ENCODE measurements at places on chromosomes 11 and 22.

DNA sequence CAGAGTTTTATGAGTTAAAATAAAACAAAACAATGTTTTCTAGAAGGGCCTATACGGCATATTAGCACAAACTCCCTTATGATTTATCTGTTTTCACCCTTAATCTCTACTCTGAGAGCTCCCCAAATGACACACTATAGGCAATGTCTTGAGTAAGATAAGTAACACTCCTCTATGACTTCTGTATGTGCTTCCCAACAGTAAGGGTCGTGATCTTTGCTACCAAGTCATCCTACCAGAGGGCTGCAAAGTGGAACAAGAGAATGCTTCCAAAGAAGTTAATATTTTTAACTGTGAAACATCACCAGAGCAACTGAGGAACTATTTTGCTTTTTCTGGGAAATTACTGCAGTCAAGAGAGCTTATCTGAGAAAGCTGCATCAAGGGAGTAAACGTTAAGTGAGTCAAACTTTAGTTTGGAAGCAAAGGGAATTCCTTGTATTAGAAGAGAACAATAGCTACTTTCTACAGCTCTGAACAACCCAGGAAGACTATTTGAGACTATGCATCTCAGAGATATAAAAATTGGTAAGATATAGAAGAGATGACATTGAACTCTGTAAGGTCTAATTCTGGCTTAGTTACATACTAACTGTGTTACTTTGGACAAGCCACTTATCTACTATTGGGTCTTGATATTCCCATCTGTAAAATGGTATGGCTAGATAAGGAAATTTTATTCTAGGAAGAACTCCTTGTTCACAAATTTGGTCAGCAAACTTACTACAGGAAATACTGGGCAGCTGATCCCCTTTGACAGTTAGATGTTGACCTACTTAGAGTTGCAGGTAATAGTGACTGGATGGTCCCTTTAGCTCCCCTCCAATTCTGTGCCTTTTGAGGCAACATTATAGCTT is 43.7 kb upstream of the CCDC34 start:
- DNase-seq, result no peak

DNA sequence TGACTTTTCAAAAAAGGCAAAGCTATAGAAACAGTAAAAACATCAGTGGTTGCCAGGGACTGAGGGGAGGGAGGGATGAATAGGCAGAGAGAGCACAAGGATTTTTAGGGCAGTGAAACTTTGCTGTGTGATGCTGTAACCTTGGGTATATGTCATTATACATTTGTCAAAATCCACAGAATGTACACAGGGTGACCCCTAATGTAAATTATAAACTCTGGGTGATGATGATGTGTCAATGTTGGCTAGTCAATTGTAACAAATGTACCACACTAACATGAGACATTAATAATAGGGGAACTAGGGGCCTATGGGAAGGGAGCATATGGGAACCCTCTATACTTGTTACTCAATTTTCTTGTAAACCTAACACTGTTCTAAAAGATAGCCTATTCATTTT is 24.8 kb downstream of the RIBC2 start:
- no peak for DNase-seq

DNA sequence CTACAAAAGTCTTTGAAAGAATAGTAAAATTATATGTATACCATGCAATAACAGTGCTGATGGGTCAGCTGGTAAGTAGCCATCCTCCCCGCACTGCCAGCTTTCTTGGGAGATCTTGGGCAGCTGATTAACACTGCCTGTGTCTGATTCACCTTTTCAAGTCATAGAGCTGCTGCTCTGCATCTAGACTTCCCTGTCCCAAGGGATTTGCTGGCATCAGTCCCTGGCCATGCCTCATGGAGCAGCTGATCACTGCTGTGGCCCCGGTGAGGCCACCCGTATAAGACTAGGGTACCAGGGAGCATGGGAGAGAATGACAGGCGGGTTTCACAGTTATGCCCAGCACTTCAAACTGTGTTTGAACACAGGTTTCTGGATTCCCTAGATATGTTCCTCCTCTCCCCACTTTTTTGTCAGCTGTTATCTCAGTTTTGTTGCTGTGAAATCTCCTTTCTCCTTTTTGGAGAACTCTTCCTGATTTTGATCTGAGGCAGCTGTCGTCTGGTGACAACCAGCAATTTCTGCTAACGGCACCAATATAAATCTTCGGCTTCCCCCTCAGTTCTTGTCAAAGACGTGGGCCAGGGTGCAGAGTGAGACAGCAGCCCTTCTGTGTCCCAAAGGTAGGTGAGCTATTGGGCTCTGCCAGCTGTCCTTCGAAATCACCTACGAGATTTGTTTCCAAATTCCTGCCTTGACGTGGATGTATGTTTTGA is 438.9 kb downstream of the NTM start:
- no peak for DNase-seq

GRCh38 chr22:44193535-44193891 is 12.8 kb downstream of the PARVG start:
- no peak for DNase-seq

GRCh38 chr22:40036591-40037225 is 42.0 kb downstream of the FAM83F start:
- DNase-seq, result no peak

All from activated CD4-positive, alpha-beta T cell treated with anti-CD3 and anti-CD28 coated beads for 24 hours (primary cell).